ENCODE measurements at places on chromosomes 13 and 19.
A peak's percentile ranks its signal among the peaks of the same experiment; 100 is the strongest.

DNA sequence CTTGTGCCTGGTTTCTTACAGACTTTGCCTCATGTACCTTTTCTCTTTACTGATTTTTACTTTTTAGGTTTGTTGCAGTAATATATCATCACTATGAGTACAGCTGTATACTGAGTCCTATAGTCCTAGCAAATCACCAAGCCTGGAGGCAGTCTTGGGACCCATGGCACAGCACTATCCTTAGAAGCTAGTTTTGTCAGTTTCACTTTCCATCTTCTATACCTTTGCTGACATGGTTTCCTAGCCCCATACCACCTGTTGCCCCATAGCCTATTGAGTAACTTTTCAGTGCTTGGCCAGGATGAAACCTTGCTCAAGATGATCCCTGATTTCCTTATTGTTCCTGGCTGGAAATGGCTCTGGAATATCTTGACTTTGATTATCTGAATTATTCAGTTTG is 826.4 kb downstream of the GPC5 start:
- no peak for DNase-seq

GRCh38 chr13:41365631-41366030 is 54.6 kb downstream of the NAA16 start:
- DNase-seq: no peak

DNA sequence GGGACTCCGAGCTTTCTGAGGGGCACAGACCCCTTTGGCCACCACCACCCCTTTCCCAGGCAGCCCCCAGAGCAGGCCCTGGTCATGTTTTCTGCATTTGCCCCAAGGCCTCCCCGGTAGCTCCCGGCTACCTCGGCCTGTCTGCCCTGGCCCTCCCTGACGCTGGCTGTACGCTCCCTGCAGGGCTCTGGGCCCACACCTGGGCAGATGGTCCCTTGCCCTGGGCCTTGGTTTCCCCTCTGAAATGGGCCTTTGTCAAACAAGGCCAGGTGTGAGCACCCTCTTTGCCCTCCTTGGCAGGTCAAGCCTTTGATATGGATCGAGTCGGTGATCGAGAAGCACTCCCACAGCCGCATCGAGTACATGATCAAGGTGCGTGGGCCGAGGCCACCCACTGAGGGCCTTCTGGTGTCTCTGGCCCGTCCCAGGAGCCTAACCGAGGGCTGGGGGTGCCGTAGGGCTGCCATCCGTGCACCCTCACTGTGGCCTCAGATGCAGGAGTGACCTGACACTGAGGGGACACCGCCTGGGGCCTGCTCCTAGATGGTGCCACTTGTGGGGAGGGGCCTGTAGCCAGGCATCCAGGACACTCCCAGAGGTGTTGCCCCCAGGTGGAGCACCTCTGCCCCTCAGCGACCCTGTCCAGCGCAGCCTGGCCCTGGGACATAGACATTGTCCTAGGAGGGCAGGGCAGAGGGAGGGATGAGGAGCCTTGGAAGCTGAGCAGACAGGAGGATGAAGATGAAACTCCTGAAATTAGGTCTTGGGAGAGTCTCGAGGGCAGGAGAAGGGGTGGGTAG is 30.3 kb downstream of the AP1M1 start:
- no peak for DNase-seq

GRCh38 chr13:47039106-47039505 is 142.3 kb upstream of the HTR2A start:
- DNase-seq: peak; percentile 50

DNA sequence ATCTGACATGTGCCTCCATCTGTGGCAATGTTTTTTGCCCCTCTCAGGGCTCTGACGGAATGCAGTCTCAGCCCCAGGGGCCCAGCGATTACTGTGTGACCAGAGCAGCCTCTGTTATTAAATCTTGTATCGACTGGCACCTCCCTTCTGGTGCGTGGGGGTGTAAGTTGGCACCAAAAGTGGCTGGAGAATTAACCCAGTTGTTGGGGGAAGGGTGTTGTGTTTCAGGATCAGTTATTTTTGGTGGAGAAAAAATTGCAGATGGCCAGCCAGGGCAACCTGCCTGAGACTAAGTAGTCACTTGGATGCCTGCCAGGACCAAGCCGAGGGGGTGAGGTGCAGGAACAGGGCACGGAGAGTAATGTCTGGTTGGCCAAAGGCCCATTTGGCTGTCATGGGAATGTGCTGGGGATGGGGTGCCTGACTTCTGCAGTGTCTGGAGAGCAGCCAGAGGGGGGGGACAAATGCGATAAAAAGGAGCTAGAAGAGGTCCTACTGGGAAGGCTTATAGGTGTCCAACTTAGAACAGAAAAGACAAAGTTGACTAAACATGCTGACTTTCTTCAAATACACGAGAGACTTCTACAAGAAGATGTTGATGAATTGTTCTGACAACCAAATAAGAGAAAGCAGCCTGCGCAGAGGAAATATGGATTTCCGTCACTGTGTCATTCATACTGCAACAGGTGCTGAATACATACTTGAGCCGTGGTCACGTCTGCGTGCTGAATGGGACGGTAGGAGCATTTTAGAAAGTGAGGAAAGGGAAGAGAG is 69.8 kb downstream of the SIAH3 start:
- DNase-seq: no peak

- no peak for DNase-seq
Measured at GRCh38 chr19:54203151-54203611, 2.5 kb downstream of the RPS9 start.

GRCh38 chr19:16370641-16371391 is 46.2 kb downstream of the KLF2 start:
- DNase-seq: no peak

- no peak for DNase-seq
Measured at GRCh38 chr13:25971047-25971446, 80.8 kb downstream of the SHISA2 start.

- DNase-seq: no peak
Measured at GRCh38 chr13:37360556-37360955, 238.0 kb downstream of the POSTN start.

DNA sequence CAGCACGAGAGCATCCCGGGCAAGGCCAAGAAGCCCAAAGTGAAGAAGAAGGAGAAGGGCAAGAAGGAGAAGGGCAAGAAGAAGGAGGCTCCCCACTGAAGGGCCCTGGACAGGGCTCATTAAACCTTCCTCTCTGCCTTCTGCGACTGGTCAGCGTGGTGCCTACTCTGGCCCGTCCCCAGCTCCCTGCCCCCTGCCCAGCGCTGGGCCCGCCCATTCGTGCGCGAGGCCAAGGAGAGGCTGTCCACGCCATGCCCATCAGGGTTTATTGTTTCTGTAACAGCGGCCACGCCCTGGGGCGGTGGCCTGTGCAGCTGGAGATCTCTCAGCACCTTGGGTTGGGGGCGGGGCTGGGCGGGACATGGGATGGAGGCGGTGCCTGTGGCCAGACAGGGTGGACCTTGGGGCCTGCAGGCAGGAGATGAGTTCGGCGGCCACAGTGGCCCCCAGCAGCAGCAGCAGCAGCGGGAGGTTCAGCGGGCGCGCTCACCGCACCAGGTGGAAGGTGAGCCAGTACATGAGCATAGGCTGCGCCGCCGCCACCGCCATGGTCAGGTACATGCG is 897 bp downstream of the C19orf33 start:
- DNase-seq: no peak

GRCh38 chr13:28163587-28163986 is 25.2 kb downstream of the PAN3 start:
- DNase-seq: no peak

GRCh38 chr19:19563348-19563848 is 25.3 kb downstream of the CILP2 start:
- no peak for DNase-seq

DNA sequence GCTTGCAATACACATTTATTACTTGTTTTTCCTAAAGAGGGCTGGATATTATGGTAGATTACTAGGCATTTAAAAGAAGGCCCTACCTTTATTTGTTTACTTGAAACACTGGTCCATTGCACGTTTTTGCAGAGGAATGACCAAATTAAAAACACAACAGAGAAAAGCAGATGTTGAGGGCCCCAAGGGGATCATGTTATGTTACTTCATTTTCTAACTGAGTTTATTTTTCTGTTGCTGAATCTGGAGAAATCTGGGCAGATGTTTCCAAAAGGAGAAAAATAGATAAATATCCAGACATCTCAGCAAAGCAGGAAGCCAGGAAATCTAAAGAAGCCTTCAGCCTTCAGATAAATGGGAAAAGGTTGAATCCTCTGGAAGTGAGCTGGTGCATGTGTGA is 353.0 kb downstream of the NDFIP2 start:
- DNase-seq: no peak

DNA sequence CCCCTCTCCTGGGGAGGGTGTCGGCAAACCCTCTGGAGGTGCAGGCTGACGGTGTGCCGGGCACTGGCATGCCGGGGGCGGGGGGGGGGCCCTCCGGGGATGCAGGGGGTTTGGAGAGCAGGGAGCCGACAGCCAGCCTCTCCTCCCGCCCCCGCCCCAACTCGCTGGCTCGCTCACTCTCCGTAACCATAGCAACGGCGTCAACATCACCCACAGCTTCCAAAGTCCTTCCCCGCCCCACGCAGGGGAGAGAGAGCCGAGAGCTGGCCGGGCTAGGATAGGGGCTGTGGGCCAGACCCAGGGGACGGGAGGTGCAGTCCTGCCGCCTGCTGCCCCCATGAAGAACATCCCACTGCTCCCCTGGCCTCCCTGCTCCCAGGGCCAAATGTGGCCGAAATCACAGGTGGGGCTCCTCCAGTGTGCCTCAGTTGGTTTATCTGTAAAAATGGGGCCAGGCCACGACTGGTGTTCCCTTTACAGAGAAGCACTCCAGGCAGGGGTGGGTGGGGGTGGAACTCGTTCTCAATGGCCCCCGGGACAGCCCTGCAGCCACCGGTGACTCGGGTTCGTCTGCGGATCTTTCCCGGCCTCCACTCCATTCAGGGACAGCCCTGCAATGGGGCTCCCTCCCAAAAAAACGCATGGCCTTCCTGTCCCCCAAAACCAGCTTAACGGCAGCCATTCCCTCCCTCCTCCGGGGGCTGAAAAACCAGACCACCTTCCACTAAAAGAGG is 3.2 kb downstream of the KLF16 start:
- DNase-seq: no peak

- no peak for DNase-seq
Measured at GRCh38 chr19:572743-573518, 535 bp downstream of the BSG start.

DNA sequence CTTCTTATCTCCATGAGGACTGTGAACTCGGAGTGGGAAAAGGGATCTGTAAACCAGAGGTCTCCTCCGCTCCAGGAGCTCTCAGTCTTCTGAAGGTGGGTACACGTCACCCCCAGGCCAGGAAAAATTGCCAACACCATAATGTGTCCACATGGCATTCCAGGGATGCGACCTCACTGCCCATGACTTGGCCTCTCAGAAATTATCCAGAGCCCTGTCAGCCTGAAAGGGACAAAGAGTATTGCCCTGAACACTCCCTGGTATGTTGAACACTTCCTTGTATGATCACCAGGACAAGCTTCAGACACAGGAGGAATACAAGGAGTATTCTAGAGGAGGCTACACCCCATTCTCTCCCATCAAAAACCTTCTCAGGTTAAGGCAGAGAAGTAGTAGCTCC is 81.0 kb upstream of the SLC7A1 start:
- no peak for DNase-seq

- no peak for DNase-seq
Measured at GRCh38 chr13:37209621-37210580, 104.4 kb upstream of the CSNK1A1L start.

GRCh38 chr19:35963514-35963913 is 27.3 kb downstream of the LRFN3 start:
- peak; percentile 21 for DNase-seq

DNA sequence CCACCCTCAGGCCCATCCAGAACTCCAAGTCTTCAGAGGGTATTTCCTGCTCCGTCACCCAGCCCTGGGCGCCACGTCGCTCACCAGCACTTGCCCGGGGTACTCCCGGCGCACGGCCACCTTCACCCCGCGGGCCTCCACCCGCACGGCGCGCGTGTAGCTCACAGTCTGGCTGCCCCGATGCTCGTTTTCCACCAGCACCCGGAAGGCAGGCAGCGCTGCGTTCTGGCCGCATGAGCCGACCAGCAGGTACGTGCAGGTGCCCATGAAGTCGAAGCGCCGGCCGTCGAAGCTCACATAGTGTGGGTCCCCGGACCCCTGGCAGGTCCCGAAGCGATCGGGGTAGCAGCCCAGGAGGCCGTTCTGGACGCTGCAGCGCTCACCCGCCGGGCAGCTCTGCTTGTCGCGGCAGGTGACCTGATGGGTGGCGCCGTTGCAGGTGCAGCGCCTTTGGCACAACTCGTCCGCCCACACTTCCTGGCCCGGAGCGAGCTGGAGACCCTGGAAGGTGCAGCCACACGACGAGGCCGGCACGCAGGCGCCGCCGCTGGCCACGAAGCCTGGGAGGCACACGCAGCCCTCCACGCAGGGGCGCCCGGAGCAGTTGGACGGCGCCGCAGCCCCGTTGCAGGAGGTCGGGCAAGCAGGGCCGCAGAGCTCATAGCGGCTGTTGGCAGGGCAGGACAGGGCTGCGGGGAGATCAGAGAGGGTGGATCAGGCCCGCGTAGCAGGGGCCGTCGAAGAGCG is 19.2 kb downstream of the FCGBP start:
- no peak for DNase-seq

DNA sequence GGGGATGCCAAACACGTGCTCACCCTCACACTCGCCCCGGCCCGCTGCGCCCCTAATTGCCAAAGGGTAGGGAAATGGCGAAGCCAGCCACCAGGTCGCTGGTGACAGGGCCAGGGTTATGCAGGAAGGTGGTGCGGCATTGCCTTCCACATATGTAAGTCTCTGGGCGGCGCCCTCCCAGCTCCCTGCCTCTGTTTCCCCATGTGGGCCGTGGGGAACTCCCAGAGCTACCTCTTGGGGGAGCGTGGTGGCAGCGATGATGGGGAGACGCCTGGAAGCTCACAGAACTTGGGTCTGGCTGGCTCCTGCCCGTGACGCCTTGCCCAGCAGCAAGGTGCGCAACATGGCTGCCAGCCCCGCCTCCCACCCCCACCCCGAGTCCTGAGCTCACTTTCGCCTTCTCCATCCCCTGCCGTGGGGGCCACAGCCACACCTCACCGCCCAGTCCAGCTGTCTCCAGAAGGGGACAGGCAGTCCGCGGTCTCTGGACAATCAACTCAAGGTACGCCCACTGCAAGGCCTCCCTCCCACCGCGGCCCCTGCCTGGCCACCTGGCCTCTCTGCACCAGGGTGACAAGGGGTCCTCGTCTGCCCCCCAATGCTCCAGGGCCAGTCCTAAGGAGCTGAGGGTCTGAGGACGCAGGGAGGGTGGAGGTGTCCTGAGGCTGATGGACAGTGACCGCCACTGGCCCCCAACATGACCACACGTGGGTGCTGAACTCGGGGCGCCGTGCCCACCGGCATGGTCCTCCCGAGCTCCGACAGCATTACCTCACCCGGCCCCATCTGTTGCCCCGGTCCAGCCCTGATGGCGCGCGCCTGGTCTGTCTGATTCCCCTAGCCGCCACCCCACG is 6.6 kb downstream of the C19orf25 start:
- no peak for DNase-seq

GRCh38 chr19:41694196-41694595 is 6.1 kb upstream of the CEACAM7 start:
- DNase-seq: no peak

- peak; percentile 26 for DNase-seq
Measured at GRCh38 chr13:39144941-39145533, 106.8 kb downstream of the NHLRC3 start.

- peak; percentile 69 for DNase-seq
Measured at GRCh38 chr19:53431399-53432087, at the start of gene ZNF761. ZNF761 (plus strand) TSS chr19:53431984; CDS start chr19:53447269, 15,285 bp downstream.

GRCh38 chr13:50726164-50726563 is 117.3 kb downstream of the DLEU7 start:
- DNase-seq: no peak

GRCh38 chr13:82719987-82720386 is 1162.3 kb downstream of the SLITRK1 start:
- no peak for DNase-seq

- no peak for DNase-seq
Measured at GRCh38 chr13:35723053-35723461, 246.6 kb upstream of the MAB21L1 start.
